ENCODE measurements at places on chromosomes 4 and X.

GRCh38 chr4:84956014-84956413, 10.5 kb downstream of the WDFY3 start:
- DNase-seq = no peak

- DNase-seq = peak; percentile 22
Observed at GRCh38 chr4:26509681-26510333, 19.5 kb upstream of the CCKAR start.

DNA sequence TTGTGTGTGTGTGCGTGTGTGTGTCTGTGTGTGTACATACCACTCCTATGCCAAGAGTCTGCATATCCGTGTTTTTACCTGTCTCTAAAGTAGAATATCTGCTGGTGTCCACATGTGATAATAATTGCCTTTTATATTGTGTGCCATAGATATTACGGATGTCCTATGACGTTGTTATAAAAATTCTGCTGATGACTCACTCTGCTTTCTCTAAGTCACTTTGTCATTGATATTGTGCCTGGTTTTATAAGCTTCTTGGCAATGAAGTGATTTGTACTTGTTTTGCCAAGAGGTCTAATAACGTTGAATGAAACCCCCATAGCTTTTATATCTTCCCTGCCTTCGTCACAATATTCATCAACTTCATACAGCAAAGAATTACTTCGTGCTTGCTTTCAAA, 102.6 kb upstream of the C1GALT1C1 start:
- peak; percentile 63 for DNase-seq

- DNase-seq = peak; percentile 75
Observed at GRCh38 chrX:38805432-38806389, 4.5 kb downstream of the MID1IP1 start.

DNA sequence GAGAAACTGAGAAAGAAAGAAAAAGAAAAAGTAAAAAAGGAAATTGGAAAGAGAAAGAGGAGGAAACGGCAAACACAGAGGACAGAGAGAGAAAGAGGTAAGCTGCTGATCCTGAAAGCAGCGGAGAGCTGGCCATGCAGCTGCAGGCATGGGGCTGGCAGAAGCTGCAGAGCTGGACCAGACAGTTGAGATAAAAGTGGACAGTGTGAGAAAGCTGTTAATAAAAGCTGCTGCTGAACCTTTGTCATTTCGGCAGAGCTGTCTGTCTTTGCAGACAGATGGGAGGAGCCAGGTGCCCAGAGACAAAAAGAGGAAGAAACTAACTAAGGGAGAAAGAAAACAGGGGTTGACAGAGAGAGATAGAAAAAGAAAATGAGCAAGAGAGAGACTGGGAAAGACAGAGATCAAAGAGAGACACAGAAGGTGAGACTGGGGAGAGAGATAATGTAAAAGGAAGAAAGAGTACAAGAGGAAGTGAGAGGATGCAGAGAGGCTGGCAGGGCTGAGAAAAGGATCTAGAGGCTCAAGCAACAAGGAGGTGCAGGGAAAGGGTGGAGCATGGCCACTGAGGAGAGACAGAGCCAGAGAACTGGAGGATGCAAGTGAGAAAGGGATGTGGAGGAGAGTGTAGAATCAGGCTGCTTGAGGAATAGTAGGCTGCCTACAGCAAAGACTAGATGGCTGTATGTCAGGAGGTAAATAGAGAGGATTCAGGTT, 376.8 kb upstream of the FGF16 start:
- DNase-seq = no peak

DNA sequence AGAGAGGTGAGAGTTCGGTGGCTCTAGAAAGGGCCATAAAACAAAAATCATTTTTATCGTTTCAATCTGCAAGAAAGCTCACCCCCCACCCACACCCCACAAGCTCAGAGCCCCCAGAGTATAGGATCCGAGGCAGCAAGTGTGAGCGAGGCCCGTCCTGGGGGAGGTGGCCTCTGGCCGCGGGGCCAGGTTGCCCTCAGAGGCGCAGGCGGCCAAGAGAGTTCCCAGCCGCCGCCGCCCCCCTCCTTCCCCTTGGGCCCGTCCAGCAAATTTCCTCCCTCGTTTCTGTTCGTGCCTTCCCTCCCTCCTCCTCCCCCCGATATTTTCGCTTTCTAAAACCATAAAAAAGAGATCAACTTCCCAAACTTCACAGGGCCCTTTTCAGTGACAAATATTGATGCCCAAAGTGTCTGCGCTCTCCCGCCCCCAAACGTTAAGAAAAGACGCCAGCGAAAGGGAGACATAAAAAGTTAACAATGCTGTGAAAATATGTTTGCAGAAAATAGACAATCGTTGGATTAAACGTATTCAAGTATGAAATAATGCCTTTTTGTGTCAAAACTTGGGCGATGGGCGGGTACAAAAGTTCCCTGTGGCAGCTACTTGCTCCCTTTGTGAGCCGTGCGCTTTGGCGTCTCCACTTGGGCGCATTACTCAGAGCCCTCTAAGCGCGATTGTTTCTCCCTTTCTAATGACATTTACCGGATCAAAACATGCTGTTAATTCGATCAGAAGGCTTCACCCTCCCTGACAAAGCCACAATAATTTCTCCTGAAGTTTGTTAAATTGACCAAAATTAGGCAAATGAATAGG, 1.1 kb upstream of the HELT start:
- DNase-seq = no peak

- DNase-seq = no peak
Observed at GRCh38 chrX:130688360-130688759, 214.6 kb downstream of the ENOX2 start.

DNA sequence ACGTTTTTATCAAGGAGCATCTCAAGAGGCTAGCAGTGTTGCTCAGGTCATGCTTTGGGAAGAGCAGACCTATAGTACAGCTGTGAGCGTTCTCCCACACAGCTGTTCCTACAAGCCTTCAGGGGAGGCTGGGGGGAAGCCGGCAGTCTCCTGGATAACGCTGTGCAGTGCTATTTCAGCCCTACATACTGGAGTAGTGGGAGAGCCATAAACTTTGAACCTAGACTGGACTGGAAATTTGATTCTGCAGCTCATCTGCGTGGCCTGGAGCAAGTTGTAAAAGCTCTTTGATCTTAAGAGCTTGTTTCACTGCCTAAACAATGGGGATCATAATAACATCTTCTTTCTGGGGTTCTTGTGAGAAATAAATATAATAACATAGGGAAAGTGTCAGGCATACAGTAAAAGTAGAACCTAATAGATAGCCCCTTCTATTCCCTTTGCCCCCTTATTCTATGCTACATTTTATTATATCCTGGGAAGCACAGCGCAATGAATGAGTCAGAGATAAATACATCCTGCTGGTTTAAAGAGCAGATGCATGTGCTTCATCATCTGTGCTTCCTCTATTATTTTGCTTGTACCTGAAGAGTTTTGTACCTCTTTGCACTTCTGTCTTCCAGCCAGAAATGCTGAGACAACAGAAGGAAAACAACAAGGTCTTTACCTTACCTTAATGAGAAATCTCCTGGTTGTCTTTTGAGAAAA, 14.7 kb upstream of the AMBN start:
- no peak for DNase-seq

Data from M059J (cell line).